ENCODE measurements at places on chromosomes 16 and 17.

GRCh38 chr16:20675488-20676267, 21.8 kb downstream of the ACSM1 start:
- peak overlapping the region; percentile 76 for H3K4me3 ChIP-seq
- peak; percentile 11 for DNase-seq
- H3K27me3 ChIP-seq: no peaks in the 10 kb centered on the region
- H3K27ac ChIP-seq: peak overlapping the region; percentile 57
- no peaks in the 10 kb centered on the region for H3K36me3 ChIP-seq

DNA sequence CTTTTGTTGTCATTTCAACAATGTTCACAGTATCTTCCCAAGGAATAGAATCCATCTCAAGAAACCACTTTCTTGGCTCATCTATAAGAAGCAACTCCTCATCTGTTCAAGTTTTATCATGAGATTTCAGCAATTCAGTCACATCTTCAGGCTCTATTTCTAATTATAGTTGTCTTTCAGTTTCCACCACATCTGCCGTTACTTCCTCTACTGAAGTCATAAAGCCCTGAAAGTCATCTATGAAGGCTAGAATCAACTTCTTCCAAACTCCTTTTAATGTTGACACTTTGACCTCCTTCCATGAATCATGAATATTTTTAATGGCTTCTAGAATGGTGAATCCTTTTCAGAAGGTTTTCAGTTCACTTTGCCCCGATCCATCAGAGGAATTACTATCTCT, 102.1 kb downstream of the CDH13 start:
- H3K27me3 ChIP-seq: peaks cover 2% of the 10 kb centered on the region
- H3K4me1 ChIP-seq: no peaks in the 10 kb centered on the region
- H3K36me3 ChIP-seq: no peaks in the 10 kb centered on the region
- H3K4me3 ChIP-seq: no peak overlapping the region

- peaks cover 48% of the 10 kb centered on the region for H3K4me1 ChIP-seq
- no peak overlapping the region for H3K27ac ChIP-seq
These were observed 4.5 kb downstream of the BCL6B start for GRCh38 chr17:7027335-7027734.

- no peak overlapping the region for H3K27ac ChIP-seq
- no peaks in the 10 kb centered on the region for H3K27me3 ChIP-seq
- no peaks in the 10 kb centered on the region for H3K4me1 ChIP-seq
These were observed 92.9 kb upstream of the ZNF750 start for GRCh38 chr17:82932518-82933310.

DNA sequence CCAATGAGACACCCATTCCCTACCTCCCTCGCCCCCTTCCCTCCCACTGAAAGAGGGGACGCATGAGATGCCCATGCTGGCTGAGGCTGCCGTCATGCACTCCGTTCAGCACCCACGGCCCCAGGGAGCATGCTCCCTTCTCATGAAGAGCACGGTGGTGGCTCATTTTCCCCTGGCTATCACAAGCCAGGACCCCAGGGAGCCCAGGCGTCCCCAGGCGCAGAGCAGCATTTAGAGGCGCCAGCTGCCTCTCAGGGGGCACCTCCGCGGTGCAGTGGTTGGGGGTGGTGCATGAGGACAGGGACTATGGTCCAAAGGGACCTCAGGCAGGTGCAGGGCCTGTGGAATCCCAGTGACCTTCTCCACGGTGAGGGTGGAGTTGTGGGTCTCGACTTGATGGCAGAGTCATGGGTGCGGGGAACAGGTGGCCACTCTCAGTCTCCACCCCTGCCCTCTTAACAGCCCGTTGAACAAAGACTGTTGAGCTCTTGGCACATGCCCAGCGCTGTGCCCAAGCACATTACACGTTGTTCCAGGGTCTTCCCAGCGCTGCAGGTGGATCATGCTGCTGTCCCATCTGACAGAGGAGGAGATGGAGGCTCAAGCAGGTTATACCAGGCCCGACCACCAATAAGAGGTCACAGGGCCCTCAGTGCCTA, 13.6 kb downstream of the KIF19 start:
- H3K27ac ChIP-seq: no peak overlapping the region
- H3K36me3 ChIP-seq: no peaks in the 10 kb centered on the region
- no peak for DNase-seq
- H3K4me3 ChIP-seq: no peak overlapping the region

DNA sequence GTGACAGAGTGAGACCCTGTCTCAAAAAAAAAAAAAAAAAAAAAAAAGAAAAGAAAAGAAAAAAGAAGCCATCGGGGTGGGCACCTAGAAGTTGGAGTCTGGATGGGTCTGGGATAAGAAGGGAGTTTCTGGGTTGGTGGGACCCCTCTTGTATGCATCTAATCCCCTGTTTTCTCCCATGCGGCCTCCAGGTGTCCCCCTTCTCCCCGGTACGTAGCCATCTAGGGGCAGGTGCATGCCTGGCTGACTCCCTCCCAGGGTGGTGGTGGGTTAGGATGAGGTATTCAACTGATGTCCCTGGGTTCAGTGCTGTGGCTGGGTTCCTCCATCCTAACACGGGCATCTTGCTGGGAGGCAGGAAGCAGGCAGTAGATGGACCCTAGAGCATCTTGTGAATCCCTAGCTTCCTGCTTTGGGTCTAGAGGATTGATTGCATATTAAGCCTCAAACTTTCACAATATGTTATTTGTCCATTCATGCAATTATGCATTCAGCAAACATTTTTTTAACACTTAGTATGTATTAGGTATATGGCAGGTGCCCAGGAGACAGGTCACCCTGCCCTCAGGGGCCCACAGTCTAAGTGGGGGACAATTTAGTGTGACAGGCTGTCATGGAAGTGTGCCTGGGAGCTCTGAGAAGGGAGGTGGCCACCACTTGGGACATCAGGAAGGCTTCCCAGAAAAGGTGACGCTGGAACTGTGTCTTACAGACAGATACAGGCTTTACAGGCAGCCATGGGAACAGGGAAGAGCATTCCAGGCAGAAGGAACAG, 13.1 kb downstream of the FMNL1 start:
- peak; percentile 52 for DNase-seq
- H3K4me1 ChIP-seq: peaks cover 69% of the 10 kb centered on the region
- peak overlapping the region; percentile 65 for H3K4me3 ChIP-seq
- peak overlapping the region; percentile 58 for H3K27ac ChIP-seq
- no peaks in the 10 kb centered on the region for H3K27me3 ChIP-seq

DNA sequence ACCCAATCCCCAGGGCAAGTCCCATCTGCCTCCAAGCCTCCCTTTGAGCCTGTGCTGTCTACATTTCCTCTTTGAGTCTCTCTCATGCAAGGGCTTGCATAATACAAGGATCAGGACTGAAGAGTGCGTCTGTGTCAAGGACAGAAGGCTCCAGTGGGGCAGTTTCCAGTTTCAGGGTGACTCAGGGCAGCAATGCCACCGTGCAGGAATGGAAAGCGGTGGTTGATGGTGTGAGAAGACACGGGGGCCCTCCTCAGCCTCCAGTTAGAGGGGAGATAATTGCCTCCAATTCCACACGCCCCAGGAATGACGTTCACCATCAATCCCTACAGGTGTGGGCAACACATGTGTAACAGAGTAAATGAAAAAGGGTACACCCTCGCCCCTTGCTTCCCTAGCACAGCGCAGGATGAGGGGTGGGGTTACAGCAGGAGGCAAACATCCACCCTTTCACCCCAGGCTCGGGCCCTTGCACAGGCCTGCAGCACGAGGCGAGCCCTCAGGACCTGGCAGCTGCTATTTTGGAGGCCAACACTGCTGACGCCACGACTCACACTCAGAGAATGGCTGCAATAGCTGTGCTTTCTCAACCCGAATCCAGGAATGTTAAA, 24.8 kb upstream of the SLC25A19 start:
- H3K36me3 ChIP-seq: peaks cover 5% of the 10 kb centered on the region
- H3K4me1 ChIP-seq: peaks cover 46% of the 10 kb centered on the region
- H3K27me3 ChIP-seq: no peaks in the 10 kb centered on the region
- DNase-seq: no peak
- H3K27ac ChIP-seq: peak overlapping the region; percentile 74

DNA sequence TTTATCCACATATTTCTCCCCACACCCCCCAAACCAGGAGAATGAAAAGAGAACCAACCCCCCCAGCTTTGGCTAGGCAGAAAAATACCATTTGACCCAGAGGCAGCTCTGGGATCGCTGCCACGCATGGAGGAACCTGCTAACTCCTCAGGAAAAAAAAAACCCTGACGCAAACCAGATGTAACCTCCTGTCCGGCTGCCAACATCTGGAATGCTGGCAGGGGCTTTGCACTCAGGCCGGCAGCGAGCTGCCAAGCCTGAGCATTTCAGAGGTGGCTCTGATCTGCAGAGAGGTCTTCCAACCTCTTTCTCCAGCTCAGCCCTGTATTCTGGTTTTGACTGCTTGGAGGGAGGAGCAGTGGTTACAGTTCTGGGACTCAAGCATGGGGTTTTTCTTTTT, 8.2 kb downstream of the IGFBP4 start:
- H3K36me3 ChIP-seq: no peaks in the 10 kb centered on the region
- DNase-seq: no peak
- H3K27me3 ChIP-seq: peaks cover 2% of the 10 kb centered on the region
- H3K4me3 ChIP-seq: no peak overlapping the region
- H3K27ac ChIP-seq: no peak overlapping the region

GRCh38 chr16:28893291-28893690, 15.0 kb downstream of the ATP2A1 start:
- H3K27ac ChIP-seq: no peak overlapping the region
- no peak overlapping the region for H3K4me3 ChIP-seq
- H3K4me1 ChIP-seq: no peaks in the 10 kb centered on the region
- H3K36me3 ChIP-seq: no peaks in the 10 kb centered on the region

- no peaks in the 10 kb centered on the region for H3K4me1 ChIP-seq
- H3K27ac ChIP-seq: no peak overlapping the region
- no peaks in the 10 kb centered on the region for H3K27me3 ChIP-seq
- DNase-seq: no peak
These were observed 132.5 kb downstream of the AATF start for GRCh38 chr17:37081287-37081686.

DNA sequence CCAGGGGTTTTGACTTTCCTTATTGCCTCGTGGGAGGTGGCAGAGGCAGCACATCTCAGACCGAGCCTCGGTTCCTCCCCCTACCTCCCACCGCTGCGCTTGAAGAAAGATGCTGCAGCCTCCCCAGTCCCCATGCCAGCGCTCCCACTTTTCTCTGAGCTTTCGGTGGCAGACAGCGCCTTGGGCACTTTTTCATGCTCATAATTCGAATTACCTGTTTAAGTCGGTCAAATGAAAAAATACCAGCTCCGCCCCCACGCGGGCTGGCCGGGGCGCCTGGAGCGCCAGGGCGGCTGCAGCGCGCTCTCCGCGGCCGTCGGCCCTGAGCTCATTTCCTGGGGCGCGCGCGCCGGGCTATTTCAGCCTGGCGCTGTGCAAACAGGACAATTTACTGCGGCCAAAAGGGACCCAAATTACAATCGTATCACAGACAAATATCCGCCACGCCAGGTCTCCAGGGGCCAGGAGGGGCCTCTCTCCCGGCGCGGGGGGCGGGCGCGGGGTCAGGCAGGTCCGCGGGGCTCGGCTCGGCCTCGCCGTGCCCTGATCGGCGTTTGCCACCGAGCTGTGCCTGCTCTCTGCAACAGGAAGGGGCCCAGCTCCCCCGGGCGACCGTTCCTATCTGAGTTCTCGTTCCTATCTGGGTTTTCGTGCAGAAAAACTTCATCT, 45.0 kb downstream of the SOST start:
- no peak overlapping the region for H3K27ac ChIP-seq
- peak overlapping the region; percentile 63 for H3K4me3 ChIP-seq
- peaks cover 14% of the 10 kb centered on the region for H3K4me1 ChIP-seq
- peaks cover 50% of the 10 kb centered on the region for H3K27me3 ChIP-seq

DNA sequence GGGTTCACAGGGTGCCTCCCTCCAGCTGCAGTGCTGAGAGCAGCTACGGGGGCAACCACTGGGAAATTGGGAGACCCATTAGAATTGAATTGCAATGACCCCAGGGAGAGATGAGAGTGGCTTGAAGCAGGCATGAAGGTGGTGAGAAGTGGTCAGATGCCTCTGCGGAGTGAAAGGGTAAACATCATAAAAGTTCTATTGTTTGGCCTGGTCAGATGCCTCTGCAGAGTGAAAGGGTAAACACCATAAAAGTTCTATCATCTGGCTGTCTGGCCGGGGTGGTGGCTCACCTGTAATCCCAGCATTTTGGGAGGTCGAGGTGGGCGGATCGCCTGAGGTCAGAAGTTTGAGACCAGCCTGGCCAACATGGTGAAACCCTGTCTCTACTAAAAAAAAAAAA, 53.5 kb downstream of the TNFRSF13B start:
- H3K27me3 ChIP-seq: peaks cover 2% of the 10 kb centered on the region
- no peaks in the 10 kb centered on the region for H3K36me3 ChIP-seq
- no peak for DNase-seq
- H3K27ac ChIP-seq: no peak overlapping the region

DNA sequence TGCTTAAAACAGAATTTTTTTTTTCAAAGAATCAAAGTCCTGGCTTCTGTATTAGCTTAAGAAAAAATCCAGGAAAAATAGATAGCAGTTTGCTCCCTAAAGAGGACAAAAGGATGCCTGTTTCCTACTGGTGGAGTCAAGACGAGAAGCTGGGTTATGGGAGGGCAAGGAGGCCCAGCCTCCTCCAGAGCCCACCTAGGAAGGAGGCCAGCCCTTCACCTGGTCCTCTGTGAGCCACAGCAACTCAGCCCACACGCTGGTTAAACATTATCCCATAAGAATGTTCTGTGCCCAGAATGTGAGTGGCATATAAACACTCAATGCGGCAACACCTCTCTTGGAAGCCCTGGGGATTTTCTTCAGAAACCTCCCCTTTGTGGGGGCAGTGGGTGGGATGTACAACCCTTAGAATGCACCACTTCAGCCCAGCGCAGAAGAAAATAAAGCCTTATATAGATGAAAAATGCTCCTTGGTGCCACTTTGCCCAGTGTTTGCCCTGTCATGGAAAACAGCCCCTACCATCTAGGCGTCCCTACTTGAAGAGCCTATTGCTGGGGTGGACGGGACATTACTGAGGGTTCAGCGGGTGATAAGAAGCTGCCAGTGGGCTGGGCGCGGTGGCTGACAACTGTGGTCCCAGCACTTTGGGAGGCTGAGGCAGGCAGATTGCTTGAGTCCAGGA, 48.0 kb downstream of the TEKT5 start:
- H3K27me3 ChIP-seq: no peaks in the 10 kb centered on the region
- H3K27ac ChIP-seq: no peak overlapping the region
- no peaks in the 10 kb centered on the region for H3K36me3 ChIP-seq

GRCh38 chr16:18853694-18854093, 52.3 kb upstream of the ARL6IP1 start:
- H3K4me3 ChIP-seq: no peak overlapping the region
- H3K4me1 ChIP-seq: peaks cover 29% of the 10 kb centered on the region
- no peaks in the 10 kb centered on the region for H3K27me3 ChIP-seq
- H3K36me3 ChIP-seq: peaks cover 67% of the 10 kb centered on the region

- peak overlapping the region; percentile 59 for H3K27ac ChIP-seq
- H3K4me1 ChIP-seq: peaks cover 27% of the 10 kb centered on the region
- H3K4me3 ChIP-seq: peak overlapping the region; percentile 71
These were observed 25.0 kb downstream of the MRC2 start for GRCh38 chr17:62652251-62653001.

Measured in activated naive CD8-positive, alpha-beta T cell treated with anti-CD3 and anti-CD28 coated beads, Interleukin-2, amount 50 U/mL, for 24 hours (primary cell).